ENCODE measurements at places on chromosomes 7 and 10.
A peak's percentile ranks its signal among the peaks of the same experiment; 100 is the strongest.

- no peak for DNase-seq
Observed at GRCh38 chr10:67971311-67971710, 86.9 kb downstream of the SIRT1 start.

DNA sequence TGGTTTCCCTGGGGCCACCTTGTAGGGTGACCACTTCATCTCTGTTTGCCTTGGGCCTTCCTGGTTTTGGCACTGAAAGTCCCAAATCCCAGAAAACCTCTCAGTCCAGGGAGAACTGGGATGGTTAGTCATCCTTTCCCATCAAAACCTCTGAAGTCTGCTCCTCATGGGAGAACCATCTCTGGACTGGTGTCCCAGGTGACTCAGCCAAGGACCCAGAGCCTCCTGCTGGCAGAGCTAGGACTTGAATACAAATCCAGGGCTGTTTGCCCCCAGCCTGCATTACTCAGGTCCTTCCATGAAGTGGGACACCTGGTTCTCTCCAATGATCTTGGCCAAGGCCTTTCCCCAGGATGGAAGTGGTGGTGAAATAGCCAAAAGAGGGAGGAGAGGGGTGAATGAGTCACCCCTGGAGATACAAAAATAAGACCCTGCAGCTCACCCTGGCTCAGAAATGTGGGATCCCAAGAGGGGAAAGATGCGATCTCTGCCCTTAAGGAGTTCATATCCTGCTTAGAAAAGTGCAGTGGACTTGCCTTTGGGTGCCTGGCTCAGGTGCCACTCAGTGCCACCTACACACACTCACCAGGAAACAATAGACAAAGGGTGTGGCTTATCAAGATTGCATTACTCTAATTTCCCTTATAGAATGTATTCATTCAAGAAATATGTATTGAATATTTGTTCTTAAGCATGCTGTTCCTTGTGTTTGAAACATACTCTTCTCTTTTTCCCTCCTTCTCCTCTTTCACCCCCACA is 22.0 kb downstream of the ADRA2A start:
- DNase-seq = no peak

DNA sequence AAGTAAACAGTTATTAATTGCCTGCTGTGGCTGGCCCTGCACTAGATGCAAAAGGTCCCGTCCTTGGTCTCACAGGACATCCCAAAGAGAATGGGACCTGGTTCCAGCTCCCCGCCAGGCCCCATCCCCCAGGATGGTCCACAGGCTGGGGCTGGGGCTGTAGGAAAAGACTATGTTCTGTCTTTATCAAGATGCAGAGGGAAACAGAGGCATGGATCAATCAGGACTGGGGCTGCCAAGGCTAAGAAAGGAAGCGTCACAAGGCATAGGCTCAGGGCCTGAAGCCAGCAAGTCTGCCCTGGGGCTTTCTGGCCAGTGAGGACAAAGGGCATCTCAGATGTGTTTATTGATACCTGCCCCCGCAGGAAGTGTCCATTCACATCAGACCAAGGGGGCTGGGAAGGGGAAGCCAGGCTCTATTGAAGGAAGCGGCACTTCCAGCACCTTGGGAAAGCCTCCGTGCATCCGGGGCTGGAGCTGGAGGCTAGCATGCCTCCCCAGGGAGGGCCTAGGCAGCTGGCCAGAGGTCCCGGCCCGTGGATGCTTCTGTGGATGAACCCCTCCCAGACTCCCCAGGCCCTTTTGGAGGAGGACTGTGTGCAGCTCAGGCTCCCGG is 5.8 kb downstream of the VSIR start:
- DNase-seq = no peak

DNA sequence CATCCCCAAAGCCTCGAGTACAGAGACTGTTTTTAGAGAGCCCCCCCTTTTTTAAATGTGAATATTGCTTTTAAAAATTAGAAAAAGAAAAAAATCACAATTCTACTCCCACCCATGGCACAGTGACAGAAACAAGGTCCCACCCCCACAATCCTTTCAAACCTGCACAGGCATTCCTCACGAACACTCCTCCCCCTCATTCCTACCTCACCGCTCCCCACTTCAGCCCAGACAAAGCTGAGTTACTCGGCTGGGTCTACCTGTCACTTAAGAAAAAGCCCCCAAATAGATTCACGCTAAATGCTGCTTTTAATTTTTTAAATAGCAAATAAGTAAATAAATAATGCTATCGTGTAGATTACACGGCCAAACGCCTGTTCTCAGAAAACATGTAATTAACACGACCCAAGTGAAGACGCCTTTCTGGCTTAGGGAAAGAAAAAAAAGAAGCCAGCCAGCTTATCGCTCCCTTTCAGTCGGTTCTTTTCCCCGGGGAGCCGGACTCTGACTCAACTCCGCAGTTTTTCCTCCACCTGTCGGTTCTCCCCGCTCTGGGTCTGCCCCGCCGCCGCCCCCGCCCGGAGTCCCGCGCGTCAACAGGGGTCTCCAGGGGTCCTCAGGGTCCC is 739 bp downstream of the MPP7 start:
- no peak for DNase-seq

GRCh38 chr7:130695840-130696239 is 9.5 kb upstream of the TSGA13 start:
- DNase-seq = no peak

GRCh38 chr7:13898957-13899670 is 90.4 kb downstream of the ETV1 start:
- DNase-seq = no peak

DNA sequence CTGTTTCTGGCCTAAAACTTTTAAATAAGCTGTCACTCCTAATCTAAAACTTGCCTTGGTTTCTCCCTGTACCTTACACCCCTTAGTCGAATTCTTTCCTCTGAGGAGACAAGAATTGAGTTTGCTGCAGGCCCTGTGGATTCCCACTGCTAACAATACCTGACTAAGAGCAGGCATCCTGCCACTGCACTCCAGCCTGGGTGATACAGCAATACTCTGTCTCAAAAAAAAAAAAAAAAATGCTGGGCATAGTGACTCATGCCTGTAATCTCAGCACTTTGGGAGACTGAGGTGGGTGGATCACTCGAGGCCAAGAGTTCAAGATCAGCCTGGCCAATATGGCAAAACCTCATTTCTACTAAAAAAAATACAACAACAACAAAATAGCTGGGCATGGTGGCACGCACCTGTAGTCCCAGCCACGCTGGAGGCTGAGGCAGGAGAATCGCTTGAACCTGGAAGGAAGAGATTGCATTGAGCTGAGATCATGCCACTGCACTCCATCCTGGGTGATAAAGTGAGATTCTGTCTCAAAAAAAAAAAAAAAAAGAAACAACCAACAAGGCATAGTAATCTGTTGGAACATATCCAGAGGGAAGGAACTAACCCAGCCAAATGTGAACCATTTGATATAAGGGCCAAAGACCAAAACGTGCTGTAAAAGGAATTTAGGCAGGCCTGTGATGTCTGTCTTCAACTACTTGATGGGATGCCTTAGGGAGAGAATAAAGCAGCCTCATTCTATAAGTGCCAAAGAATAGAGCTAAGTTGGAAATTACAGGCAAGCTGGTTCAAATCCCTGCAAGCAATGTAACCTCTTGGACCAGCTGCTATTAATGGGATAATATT is 732.7 kb upstream of the AUTS2 start:
- DNase-seq = no peak

GRCh38 chr10:119461923-119462322 is 80.6 kb downstream of the RGS10 start:
- no peak for DNase-seq

GRCh38 chr7:1552200-1552599 is 3.8 kb downstream of the TMEM184A start:
- DNase-seq = no peak

DNA sequence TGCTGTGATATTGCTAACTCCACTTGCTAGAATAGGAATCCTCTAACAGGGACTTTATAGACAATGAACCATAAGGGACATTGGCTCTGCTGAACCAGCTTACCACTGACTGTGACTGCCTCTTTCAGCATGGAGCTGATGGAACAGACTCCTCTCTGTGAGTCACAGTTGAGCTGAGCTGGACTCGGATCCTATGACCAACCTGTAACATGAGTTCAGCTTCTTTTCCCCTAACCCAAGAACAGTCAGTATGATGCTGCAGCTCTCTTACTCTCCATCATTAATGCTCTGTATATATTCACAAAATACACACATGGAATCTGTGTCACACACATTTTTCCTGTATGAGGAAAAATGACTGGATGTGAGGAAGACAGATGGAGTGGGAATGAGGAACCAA is 177.9 kb upstream of the BET1 start:
- no peak for DNase-seq

DNA sequence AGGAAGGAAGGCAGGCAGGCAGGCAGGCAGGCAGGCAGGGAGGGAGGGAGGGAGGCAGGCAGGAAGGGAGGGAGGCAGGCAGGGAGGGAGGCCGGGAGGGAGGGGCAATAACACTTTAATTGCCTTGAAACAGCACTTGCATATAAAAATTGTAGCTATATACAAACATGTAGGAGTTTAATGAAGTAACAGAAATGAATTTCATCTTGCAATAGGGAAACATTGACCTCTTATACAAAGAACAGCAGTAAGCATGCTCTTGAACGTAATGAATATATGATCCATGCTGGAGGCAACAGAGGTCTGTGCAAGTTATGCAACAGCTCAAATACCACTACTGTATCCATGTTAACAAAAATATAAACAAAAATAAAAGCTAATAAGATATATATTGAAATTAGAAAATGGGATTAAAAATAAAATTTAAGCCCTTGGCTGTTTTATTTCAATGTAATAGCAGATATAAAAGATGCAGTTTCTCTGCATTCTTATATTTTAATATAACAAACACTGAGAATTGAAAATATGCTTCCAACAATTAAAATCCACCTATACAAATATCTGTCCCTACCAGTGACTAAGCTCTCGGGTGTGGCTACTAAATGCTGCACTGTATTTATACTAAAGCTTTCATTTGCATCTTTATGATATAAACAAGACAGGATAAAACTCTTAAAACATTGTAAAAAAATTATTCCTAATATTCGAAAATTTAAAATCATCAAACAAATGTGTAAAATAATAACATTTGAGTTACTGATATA is 50.3 kb downstream of the CACNA2D1 start:
- DNase-seq = no peak

DNA sequence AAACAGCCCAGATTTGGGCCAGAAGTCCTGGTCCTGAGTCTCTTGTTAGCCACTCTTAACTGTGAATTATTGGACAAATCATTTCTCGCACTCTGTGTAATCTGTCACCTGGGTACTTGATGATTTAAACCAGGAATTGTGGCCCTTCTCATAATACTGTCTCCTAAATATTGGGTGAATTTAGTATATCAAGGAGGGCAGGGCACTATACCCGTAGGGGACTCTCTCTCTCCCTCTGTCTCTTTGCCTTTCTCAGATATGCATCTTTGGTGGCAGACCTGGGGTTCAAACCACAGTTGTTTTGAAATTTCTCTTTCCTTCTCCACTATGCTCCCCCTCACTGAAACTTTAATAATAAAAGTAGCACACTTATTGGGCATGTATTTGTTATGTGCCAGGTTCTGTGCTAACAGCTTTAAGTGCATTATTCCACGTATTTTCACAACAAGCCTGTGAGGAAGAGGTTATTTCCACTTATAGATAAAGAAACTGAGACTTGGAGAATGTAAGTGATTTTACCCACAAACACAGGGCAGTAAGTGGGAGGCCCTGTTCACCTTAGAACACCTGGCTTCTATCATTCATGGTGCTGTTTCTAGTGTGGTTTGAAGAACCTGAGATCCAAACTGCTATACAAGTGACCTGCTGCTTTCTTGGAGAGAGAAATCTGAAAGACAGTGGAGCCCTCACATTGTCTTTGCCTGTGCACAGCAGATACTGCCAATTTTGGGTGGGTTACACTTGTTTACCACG is 11.8 kb downstream of the FAS start:
- DNase-seq = no peak

GRCh38 chr10:116045366-116046356 is 227.3 kb downstream of the GFRA1 start:
- DNase-seq = no peak

- peak; percentile 81 for DNase-seq
Observed at GRCh38 chr10:28734938-28735759, 57.8 kb downstream of the BAMBI start.

- no peak for DNase-seq
Observed at GRCh38 chr10:89362929-89363328, 14.9 kb upstream of the IFIT1B start.

GRCh38 chr7:134645935-134646334 is 718 bp upstream of the BPGM start:
- peak; percentile 13 for DNase-seq

DNA sequence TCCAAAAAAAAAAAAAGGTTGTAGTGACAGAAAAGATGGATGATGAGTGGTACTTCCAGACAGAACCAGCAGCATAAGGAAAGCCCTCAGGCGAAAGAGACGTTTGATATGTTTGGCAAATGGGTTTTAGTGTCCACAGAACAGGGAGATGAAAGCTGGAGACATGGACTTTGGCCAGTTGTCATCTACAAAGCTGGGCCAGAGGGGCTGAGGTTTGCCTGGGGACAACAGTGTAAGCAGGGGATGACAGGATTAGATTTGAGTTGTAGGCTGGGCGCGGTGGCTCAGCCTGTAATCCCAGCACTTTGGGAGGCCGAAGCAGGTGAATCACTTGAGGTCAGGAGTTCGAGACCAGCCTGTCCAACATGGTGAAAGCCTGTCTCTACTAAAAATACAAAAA is 47.8 kb upstream of the ELN start:
- DNase-seq = no peak

DNA sequence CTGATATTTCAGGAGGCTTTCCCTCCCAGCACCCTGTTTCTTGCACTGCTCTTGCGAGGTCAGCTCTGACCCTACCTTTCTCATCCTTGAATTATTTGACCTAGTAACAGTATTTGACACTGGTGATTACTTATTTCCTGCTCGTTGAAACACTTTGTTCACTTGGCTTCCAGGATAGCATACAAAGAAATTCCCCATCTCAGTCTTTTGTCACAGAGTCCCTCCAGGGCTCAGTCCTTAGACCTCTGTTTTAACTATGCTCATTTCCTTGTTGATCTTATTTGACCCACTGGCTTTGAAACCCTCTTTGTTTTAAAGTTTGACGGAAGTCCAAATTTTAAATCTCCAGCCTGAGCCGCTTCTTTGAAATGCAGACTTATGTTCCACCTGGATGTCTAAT is 29.9 kb downstream of the BMPR1A start:
- DNase-seq = no peak

GRCh38 chr10:128865436-128866195 is 601.4 kb upstream of the MGMT start:
- no peak for DNase-seq

GRCh38 chr10:26481914-26482550 is 43.9 kb downstream of the APBB1IP start:
- DNase-seq = no peak

Measured in GM04504 (cell line).